Neuronal stem cell (in vitro differentiated cells): ENCODE measurements at places on chromosomes 5 and 9.

GRCh38 chr5:7686794-7687193, 164.1 kb downstream of the CFAP90 start:
- DNase-seq: no peak

- DNase-seq: no peak
Measured at GRCh38 chr5:106525438-106525837, 1145.3 kb downstream of the EFNA5 start.

- DNase-seq: no peak
Measured at GRCh38 chr5:149323621-149324205, 21.6 kb upstream of the GRPEL2 start.

- no peak for DNase-seq
Measured at GRCh38 chr5:135864503-135865435, 30.3 kb downstream of the SLC25A48 start.

GRCh38 chr9:90455316-90455715, 187.3 kb downstream of the DIRAS2 start:
- DNase-seq: no peak

DNA sequence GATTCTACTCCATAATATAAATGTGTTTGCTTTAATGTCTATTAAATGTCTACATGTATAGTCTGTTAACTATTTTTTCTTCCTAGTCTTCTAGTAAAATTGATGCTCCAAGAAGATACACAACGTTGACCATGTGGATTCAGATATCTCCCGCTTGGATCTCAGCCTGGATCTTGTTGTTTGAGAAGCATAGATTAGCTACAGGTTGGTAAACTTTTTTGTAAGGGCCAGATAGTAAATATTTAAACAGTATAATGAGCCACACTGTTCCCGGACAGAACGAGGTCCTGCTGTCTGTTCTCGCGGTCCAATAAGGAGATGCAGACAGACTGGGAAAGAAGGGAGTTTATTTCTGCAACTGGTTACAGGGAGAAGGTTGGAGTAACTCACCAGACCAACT, 86.2 kb upstream of the IL12B start:
- no peak for DNase-seq

DNA sequence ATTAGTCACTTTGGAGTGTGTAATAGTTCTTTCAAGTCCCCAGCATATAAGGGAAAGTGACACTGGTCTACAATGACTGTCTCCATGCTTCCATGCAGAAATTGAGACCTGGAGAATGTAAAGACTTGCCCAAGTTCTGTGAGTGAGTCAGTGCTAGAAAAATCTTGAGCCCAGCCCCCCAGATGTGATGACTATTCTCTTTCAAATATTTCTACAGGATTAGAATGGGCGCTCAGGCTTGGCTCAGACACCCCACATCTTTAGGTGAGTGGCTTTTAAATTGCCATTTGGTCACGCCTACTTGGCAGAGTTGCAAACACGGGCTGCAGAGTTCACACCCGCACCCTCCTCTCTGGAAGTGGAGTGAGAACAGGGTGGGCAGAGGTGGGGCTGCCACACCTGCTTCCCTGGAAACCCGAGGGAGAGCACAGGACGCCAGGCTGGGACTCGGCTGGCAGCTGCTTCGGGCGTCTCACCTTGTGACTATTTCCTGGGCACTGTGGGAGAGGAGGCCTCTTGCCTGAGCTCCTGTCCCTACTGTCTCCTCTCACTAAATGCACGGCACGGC, 37.6 kb downstream of the ROPN1L start:
- no peak for DNase-seq

GRCh38 chr5:126508251-126508961, 85.2 kb downstream of the GRAMD2B start:
- no peak for DNase-seq

DNA sequence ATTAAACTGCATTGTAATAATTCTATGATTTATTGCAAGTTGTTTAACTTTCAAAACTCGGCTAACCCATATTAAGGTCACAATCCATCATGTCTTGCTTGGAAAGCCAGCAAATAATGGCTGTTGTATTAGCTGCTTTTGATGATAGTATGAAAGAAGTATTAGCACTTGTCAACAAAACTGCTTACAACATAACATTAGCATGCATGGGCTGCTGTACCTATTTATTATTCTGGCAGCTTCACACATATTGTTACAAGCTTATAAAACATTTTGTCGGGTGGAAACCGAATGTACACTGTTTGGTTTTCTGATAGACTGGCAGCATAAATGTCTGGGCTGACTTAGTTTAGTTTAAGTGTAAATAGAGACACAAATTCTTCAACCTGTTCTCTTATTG, 378.3 kb downstream of the KIAA0825 start:
- DNase-seq: no peak

- DNase-seq: no peak
Measured at GRCh38 chr5:149367972-149368645, 10.3 kb downstream of the PCYOX1L start.

DNA sequence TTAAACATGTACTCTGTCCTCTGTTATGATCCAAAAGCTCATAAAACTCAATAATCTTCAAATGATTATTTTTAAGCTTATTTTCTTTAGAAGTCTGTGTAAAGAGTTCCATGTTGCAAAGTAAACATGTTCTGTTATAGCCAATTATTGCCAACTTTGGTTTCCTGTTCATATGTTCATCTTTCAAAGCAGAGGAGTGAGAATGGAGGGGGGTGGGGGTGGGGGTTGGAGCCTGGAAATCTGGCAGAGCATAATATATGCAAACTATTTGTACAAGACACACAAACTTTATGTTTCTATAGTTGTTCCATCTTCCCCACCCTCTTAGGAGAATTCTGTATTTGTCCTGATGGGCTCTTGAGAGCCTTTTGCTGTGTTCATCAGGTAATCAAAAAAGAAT, 135.0 kb downstream of the STARD4 start:
- no peak for DNase-seq

DNA sequence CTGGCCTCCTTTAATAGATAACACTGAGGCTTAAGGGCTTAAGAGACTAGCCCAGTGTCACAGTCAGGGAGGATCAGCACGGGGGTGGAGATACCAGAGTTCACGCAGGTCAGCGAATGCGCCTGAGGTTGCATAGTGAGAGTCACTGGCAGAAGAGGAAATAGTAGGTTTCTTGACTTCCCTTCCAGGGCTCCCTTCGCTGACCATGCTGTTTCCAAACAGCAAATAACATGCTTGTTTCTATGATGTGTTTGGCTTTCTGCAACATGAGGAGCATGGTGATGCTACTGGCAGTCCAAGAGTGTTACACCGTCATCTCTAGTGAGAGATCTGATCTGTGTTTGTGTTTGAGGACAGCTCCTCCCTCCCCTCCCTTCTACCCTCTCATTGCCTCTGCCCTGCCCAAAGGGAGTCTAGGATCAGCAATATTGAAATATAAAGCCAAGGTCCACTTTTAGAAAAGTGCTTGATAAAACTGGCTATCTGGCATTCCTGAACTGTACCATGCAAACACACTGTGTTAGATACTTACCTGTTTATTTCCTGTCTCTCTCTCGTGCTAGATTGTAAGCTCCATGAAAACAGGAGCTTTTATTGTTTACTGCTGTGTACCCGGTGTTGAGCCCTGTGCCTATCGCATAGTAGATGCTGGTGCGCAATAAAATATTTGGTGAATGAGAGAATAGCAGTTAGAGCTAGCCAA, 12.3 kb downstream of the TLE4 start:
- no peak for DNase-seq

DNA sequence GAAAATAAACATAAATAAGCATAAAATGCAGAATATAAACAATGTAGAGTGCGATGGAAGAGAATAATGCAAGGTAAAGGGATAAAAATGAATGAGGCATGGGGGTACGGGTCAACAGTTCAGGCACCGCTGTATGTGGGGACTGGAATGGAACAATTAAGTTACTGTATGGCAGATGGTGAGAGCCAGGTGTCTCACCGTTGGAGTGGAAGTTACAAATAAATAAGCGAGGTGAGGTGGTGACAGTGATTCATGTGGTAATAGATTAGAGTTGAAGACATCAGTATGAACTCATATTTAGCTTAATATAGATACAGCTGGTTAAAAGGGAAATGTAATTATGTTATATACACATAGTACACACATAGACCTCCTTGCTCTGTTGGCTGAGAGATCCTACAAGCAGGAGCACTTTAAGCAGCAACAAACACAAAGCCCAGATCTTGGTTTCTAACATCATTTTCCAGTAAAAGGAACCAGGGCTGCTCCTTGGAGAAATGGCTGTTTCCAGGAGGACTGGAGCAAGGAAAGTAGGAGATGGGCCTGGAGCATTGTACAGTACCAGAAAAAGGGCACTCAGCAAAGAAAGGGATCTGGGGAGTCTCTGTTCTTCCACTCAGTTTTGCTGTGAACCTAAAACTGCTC, 2.4 kb upstream of the OMD start:
- no peak for DNase-seq

GRCh38 chr5:71681296-71681695, 37.8 kb upstream of the CARTPT start:
- no peak for DNase-seq

DNA sequence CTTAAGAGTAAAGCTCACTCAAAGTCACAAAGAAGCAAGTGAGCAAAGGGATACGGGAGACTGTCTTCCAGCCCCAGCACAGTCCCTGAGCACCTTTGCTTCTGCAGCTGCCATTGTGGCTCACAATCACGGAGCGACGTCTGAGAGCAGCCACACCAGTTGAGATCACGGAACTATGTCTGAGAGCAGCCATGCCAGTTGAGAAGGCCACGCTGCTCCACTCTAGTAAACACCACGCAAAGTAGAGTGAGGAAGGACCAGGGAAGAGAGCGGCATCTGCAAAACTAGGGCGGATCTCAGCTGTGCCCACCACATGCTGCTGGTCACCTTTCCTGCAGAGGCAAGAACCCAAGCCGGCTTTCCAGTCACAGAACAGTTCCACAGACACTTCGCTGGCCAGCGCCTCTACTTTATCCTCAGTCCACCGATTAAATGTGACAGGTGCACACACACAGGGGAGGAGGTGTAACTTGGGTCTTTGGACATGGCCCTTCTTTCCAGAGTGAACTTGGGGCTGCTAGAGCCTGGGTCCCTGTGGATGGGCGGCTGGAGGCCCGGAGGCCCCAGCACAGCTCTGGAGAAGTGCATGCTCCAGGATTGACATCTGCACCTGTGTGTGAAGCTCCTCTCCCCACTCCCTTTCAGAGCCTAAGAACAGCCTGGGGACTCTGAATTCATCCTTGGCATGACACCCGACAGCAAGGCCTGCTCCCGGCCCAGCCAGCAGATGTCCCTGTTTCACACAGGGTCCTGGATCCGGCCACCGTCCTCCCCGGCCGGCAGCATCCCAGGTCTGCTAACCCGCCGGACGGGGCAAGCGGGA, 324.9 kb upstream of the IRX4 start:
- DNase-seq: no peak

DNA sequence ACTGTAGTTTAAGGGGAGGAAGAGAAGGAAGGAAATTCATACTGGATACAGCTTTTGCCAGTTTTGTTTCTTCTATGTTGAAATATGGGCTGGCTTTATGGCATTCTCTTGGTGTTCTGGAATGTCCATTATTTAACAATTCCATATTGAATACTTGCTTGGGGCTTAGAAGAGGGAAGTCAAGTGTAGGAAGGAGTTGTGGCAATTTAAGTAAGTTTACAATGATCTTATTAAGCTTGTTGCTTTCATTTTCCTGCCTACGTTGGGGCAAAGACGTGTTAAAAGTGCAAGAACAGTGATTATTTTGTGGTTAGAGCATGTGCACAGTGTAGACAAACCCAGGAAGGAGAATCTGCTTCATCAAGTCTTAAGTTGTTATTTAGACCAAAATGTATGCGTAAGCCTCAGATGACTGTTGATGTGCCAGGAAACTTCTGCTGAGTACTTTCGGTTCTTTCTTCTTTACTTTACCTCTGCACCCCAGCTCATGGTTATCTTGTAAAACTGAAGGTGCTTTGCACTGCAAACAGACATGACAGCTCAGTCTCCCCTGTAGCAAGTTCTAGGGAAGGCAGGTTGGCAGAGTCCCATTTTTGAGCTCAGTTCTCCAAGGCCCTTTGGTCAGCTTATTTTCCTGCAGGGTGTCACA, 75.8 kb downstream of the F2RL2 start:
- DNase-seq: no peak

DNA sequence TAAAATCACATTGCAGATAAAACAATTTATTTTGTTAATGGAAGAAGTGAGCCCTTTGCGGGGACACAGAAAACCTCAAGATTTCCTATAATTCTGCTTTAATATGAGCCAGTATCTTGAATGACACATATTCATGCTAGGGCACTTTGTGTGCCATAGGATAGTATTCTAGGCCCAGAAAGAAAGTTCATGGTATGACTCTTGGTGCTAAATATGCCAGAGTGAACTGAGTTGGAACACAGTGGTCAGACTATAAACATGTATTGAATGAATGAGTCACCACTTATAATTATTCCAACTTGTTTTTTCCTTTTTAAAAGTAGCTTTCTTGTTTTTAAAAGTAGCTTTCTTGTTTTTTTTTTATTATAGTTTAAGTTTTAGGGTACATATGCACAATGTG, 46.0 kb downstream of the ADAMTS19 start:
- no peak for DNase-seq

GRCh38 chr9:219670-220365, 5.2 kb downstream of the DOCK8 start:
- DNase-seq: no peak

DNA sequence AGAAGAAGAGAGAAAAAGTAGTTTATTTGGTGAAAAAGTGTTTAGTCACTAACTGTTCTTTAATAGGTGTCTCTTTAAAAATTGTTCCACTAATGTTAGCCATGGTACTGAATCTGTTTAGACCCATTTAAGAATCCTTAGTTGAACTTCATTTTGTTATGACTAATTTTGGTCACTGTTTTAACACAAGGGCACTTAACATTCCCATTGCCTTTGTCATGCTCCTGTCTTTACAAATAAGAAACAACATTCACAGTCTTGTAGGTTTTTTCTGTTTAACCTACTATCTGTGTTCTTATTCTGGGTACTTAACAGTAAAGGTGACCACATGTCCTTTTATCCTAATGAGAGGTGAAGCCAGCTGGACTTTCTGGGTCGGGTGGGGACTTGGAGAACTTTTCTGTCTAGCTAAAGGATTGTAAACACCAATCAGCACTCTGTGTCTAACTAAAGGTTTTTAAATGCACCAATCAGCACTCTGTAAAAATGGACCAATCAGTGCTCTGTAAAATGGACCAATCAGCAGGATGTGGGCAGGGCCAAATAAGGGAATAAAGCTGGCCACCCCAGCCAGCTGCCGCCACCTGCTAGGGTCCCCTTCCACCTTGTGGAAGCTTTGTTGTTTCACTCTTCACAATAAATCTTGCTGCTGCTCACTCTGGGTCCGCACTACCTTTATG, 116.7 kb downstream of the WDR70 start:
- DNase-seq: no peak

GRCh38 chr5:14269395-14269794, 126.3 kb downstream of the TRIO start:
- no peak for DNase-seq

DNA sequence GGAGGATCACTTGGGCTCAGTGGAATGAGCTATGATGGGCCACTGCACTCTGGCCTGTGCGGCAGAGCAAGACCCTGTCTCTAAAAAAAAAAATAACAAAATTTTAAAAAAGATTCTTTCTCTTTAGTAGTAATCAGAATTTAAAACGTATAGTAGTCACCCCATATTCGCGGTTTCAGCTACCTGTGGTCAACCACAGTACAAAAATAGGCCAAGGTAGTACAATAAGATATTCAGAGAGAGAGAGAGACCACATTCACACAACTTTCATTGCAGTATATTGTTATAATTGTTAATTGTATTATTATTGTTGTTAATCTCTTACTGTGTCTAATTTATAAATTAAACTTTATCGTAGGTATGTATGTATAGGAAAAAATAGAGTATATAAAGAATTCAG, 18.7 kb downstream of the INIP start:
- no peak for DNase-seq
